Stimulated activated CD4-positive, alpha-beta T cell treated with anti-CD3 and anti-CD28 coated beads, Interleukin-4, amount 100 ng/mL, for 1 hour (primary cell): ENCODE measurements at places on chromosomes 6 and 20.
A peak's percentile ranks its signal among the peaks of the same experiment; 100 is the strongest.

DNA sequence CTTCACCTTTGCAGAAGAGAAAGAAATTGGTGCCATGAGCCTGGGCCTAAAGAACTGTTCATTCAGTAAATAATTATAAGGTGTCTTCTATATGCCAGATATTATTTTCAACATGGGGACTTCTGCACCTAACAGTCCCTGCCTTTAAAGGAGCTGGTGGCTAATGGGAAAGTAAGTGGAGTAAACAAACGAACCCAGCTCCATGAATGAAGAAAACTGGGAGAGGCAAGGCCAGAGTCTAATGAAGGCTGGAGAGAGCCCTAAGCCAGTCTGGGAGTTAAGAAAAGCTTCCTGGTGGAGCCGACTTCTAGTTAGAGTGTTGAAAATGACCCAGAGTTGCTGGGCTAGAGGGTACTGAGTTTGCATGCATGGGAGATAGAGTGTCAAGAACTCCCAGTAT lies 24.2 kb upstream of the EFHC1 start:
- no peak for DNase-seq

GRCh38 chr6:136083540-136083939 lies 166.6 kb downstream of the MTFR2 start:
- DNase-seq, result no peak

GRCh38 chr6:169988769-169989550 lies 237.5 kb downstream of the ERMARD start:
- no peak for DNase-seq

DNA sequence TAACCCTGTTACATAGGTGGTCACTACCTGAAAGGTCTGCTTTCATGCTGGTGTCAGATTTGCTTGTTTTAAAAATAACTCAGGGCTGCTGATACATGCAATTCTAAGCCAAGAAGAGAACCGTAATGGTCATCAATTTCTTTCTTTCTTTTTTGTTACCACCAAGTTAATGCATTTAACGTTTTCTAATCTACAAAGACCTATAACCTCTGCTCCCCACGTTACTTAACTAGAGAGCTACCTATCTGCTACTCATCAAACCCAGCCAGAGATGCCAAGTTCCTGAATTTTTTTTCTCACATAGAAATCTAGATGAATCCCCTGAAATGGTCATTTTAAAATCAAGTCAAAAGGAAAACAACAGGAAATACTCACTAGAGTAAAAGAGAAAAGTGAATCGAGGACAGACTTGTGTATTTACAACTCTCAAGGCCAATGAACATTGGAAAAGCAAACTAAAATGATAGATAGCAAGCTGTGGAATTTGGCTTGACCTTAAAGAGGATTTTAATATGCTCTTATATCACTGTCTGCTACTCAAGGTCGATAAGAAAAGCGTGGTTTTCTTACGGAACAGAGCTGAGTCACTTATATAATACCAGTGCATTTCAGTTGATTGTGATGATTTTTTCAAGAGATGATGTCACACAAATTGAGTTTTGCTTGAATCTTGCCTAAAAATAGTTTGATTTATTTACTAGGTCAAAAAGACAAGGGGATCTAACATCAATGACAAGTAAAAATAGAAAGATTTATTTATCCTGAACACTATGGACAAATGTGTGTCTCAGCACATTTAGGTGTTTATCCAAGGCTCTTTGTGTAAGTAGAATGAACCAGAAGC lies 67.9 kb downstream of the SGK1 start:
- DNase-seq, result no peak

DNA sequence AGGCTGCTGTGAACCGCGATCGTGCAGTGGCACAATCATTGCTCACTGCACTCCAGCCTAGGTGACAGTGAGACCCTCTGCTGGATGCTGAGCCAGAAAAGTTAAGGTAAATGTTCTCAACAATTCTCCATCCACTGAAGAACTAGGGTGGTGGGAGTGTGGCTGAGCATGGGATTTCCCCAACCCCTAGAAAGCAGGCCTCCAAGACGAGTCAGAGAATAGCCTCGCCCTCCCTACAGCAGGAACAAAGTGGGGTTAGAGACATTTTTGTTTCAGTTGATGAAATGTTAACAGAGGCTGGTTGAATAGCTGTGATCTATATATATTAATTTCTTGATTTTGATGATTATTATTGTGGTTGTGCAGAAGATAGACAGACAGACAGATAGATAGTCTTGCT lies 6.1 kb upstream of the ALDH8A1 start:
- no peak for DNase-seq

DNA sequence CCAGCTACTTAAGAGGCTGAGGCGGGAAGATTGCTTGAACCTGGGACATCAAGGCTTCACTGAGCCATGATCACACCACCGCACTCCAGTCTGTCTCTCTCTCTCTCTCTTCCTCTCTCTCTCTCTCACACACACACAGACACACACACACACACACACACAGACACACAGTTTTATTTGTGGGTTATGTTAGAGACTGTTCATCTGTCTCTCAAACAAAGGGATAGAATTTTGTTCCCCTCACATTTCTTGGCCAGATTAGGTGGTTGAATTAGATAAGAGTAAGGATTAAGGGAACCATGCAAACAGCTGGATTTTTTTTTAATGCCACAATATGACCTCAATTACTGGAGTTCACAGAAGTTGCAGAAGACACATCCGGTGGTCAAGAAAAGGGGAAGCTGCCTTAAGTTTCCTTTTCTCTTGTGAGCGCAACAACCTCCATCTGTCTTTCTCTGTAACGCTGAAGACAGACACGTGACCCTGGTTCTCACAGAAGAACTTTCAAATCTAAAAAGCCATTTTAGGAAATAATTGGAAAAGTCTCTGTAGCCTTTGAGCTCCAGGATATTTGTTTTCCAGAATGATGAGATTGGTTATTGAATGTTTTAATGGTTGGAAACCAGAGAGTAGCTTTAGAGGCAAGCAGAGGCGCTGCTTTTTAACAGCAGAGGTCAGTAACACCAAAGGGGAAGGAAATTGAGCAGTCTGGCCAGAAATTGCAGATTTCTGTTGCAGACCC lies 32.9 kb upstream of the LGSN start:
- no peak for DNase-seq

DNA sequence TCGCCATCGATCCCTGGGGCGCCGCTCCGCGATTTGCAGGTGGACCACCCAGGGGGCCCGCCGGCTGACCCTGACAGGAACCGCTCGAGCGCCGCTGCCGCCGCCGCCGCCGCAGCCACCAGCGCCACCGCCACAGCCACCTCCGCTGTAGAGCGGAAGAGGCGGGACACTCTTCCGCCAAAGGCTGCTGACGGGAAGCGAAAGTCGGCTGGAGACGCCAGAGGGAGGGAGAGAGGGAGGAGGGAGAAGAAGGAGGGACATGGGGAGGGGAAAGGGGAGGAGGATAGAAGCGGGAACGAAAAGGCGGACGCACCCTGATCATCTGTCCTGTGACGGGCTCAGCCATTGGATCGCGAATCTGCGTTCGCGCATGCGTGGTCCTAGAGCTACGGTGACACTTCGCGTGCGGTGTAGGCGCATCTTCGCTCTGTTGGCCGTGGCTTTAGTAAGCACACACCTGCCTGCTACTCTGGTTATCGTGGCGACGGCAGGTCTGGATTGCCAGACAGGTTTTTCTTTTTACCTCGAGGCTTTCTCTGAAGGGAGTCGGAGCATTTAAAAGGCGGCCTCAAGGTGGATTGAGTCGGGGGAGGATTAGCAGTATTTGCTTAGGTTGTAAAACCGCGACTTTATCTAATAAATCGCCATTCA lies at the start of gene TMEM30A:
Gene TMEM30A, minus strand, starts transcription at position 161 of the 651 bp plus-strand sequence. Its CDS starts 154 bp downstream, at position 7.
- DNase-seq, result peak; percentile 94

DNA sequence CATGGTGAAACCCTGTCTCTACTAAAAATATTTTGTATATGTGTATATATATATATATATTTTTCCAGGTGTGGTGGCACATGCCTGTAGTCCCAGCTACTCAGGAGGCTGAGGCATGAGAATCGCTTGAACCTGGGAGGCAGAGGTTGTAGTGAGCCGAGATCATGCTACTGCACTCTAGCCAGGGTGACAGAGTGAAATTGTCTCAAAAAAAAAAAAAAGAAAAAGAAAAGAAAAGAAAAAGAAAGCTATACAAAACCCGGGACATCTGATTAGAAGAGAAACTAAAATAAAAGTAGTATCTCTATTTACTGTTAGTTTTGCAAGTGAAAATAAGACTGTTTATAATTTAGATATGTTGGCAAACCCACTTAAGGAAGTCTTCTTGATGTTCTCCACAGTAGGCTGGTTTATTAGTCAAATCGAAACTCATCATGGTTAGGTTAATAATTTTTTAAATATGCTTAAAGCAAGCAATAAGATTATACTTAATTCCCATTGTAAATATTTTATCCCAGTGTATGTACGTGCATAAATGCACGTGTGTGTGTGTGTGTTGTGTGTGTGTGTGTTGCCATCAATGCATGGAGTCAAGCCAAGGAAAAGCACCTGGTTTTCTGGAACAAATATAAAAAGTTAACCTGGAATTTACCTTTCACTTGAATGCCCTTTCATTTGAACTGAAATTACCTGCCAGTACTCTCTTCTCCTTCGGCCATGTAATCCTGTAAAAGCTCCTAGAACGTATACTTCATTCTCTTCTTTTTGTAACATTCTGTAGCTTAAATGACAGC lies 7.1 kb downstream of the VNN2 start:
- no peak for DNase-seq

DNA sequence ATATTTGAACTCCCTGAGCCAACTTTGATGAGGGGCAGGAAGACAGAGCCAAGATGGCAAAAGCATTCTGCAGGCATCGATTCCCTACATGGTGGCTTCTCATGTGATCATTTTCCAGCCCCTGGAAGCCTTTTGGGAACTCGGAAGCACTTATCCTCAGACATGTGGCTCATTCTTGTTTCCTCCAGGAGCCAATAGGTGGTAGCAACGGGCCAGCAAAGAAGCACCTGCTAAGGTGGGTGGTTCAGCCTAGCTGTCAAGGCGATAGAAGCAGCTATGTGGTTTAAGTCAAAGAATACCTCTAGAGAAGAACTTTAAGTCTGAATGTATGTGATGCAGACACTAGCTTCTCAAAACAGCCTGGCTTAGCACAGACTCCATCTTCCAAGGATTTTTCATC lies 64.9 kb upstream of the PAX1 start:
- no peak for DNase-seq

DNA sequence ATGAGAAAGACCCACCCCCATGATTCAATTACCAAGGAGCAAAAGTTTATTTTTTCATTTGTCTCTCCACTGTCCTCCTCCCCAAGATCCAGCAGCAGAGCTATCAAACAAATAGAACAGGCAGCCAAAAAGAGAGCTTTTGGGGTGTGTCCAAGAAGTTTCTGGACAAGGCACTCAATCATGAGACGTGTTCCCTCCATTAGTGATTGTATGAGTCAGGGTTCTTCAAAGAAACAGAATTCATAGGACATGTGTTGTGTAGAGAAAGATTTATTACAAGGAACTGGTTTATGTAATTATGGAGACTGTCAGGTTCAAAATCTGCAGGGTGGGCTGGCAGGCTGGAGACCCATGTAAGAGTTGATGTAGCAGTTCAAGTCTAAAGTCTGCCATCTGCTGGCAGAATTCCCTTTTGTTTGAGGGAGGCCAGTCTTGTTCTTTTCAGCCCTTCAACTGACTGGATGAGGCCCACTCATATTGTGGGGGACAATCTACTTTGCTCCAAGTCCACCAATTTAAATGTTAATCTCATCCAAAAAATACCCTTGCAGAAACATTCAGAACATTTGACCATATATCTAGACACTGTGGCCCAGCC lies 248.1 kb upstream of the OPRM1 start:
- DNase-seq, result no peak

GRCh38 chr6:16146028-16146427 lies 17.1 kb downstream of the MYLIP start:
- no peak for DNase-seq

- no peak for DNase-seq
These were observed 236.8 kb downstream of the PACRG start for GRCh38 chr6:162964488-162965140.

DNA sequence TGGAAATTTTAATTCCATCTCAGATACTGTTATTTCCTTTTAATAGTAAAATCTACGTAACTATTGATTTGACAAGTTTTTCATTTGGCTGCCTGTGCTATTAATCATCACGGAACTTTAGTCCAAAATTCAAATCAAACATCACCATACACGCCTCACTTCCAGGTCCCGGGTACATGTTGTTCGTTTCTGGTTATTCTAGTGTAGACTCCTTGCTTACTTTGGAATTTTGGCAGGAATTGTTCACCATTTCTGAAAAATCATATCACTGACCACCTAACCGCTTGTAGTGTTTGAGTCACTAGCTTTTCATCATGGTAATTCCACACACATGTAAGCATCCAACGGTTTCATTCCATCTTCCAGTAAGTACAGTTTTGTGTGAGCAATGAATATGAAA lies 98.0 kb upstream of the NHSL1 start:
- no peak for DNase-seq

- no peak for DNase-seq
These were observed 27.1 kb upstream of the TASP1 start for GRCh38 chr20:13665709-13666395.

- DNase-seq, result no peak
These were observed 530.3 kb downstream of the RFPL4B start for GRCh38 chr6:112877134-112878100.

DNA sequence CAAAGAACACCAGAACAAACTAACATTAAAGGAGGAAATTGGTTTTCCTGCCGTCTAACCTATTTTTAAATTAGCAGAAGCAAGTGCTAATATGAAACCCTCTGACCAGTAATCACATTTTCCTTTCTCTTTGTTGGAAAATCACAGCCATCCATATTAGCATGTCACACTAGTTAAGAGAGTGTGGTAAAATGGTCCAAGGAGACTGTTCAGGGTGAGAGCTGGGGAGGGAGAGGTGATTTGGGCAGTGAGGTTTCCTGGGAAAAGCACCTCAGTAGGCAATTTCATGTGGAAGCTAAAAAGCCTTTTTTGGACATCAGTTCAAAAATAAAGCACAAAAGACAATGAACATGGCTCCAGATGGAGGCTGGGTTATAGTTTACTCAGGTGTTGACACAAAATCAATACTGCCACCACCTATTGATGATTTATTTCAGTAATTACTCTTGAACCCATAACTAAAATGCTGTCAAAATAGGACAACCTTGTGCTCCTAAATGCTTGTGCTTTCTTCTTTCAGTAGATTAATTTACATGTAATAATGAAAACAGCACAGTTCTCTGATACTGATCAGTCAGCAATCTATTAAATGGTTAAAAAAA lies 333.2 kb downstream of the SAMD5 start:
- no peak for DNase-seq

- DNase-seq, result no peak
These were observed 100.5 kb upstream of the FOXA2 start for GRCh38 chr20:22684763-22685443.

DNA sequence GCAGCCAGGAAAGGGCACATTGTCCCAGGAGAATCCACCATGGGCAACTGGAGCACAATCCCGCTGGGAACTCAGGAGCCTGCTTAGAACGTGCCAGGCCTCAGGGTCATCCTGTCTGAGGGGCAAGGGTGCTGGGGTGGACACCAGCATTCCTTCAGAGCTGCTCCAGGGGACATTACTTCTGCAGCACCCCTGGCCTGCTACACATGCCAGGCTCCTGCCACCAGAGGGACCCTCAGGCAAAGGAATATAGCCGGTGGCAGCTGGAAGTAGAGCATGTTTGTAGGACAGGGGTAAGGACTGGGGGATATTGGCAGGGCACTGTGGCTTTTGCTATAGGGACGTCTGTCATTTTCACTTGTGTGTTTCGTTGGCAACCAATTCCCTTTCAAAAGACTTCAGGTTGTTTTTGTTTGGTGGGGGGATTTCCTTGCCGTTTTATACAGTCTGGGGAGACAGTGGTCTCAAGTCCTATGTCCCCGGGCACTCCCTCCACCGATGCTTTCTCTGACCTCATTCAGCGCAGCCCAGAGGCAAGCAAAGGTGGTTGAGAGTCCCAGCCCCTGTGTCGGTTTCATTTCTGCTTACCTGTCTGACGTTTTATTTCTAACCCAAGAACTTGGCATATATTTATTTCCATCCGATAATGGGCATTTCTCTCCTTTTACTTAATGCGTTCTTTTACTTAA lies 130.8 kb downstream of the JPH2 start:
- DNase-seq, result peak; percentile 43
